ELF-1 (cell line): ENCODE measurements at places on chromosomes 6 and 20.

- DNase-seq: no peak
These were observed 19.4 kb downstream of the SYNDIG1 start for GRCh38 chr20:24488800-24489175.

GRCh38 chr20:3461211-3461771 lies 9.5 kb upstream of the ATRN start:
- DNase-seq: peak; percentile 22

GRCh38 chr6:169923468-169924464 lies 172.3 kb downstream of the ERMARD start:
- no peak for DNase-seq

DNA sequence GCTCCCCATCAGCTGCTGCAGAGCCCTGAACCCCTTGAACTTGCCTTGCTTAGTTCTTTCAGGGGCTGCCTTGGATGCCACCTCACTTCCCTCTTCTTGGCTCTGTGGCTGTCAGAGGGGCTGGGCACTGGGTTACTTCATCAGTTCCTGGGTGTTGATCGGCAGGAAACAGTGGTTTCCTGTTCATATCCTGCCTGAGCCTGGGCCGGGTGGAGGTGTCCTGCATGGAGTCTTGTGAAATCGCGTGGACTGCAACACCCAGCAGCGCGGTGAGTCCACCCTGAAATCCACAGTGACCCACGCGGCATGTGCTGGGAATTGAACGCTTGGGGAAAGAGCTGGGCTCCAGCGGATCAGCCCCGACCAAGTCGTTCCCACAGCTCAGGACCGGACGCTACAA lies 97.5 kb downstream of the CDH26 start:
- DNase-seq: no peak

DNA sequence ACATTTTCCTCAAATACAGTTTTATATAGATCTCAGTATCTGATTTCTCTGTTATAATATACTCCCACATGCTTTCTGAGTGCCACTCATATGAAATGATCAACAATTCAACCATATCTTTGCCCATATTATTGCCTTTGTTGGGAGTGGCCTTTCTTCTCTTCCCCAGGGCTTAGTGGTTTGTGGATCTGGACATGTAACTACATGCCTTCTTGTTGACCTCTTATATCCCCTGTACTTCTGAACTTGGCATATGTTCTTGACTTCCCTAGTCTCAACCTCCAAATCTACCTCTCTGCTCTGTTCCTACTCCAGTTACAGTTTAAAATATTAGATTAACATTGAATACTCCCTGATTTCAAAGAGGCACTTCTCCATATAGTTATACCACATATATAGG lies 34.3 kb upstream of the PRIM2 start:
- no peak for DNase-seq

- no peak for DNase-seq
These were observed 349.0 kb downstream of the RNGTT start for GRCh38 chr6:88614316-88614877.

DNA sequence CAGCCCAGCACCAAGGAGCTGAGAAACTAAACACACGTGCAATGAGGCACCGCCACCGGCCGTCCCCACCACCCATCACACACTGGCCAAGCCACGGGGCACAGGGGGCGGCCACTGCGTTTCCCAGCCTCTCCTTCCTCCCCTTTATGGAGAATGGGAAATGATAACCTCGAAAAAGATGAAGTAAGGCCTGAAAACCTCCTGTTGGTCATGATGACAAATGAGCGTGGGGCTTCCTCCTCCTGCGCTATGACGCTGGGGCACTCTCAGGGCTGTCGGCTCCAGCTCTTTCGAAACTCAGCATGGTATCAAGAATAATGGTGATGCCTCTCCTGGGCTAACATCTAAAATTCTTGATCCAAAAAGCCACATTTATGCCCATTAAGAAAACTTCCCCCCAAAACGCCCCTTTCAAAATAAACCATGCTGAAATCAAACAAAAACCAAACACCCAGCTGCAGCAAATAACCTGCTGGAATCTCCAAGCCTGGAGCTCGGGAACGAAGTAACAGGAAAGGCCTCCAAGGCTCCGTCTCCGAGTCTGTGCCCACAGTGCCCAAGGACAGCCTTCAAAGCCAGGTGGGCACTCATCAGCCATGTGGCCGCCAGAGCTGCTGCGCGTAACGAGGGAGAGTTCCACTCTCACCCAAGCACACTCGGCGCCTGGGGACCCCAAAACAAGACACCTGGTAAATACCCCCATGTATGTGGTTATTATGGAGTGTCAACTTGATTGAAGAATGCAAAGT lies 50.0 kb downstream of the TAF4 start:
- DNase-seq: no peak

GRCh38 chr6:31402324-31403282 lies 792 bp upstream of the MICA start:
- no peak for DNase-seq

DNA sequence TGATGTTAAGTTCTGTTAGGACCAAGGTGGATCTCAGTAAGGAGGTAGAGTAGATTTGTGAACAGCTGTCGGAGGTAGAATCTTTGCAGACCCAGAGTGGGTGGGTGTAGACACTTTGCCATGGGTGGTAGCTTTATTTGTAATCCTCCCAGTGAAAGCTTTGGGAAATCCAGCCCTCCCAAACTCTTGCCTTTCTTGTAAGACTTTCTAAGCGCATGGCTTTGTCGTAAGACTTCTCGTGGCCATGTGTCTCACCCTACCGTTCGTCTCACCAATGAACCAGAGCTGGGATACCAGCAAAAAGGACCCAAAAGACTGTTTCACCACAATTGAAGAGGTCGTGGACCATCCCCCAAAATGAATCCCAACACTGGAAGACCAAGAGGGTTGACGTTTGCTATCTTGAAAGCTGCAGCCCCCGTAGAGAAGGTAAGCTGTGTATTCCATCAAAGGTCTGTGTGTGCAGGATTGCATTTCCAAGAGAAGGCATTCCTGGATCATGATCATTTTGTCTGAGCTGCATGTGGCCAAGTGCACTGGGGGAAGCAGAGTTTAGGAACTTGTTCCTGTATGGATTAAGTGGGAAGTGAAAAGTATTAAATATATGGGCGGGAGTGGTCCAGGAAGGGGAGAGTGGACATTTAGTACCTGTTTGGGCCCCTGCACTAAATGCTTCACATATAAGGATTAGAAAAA lies 5.8 kb upstream of the TMEM14A start:
- peak; percentile 18 for DNase-seq

- no peak for DNase-seq
These were observed 9.2 kb downstream of the GGT7 start for GRCh38 chr20:34863421-34863965.

DNA sequence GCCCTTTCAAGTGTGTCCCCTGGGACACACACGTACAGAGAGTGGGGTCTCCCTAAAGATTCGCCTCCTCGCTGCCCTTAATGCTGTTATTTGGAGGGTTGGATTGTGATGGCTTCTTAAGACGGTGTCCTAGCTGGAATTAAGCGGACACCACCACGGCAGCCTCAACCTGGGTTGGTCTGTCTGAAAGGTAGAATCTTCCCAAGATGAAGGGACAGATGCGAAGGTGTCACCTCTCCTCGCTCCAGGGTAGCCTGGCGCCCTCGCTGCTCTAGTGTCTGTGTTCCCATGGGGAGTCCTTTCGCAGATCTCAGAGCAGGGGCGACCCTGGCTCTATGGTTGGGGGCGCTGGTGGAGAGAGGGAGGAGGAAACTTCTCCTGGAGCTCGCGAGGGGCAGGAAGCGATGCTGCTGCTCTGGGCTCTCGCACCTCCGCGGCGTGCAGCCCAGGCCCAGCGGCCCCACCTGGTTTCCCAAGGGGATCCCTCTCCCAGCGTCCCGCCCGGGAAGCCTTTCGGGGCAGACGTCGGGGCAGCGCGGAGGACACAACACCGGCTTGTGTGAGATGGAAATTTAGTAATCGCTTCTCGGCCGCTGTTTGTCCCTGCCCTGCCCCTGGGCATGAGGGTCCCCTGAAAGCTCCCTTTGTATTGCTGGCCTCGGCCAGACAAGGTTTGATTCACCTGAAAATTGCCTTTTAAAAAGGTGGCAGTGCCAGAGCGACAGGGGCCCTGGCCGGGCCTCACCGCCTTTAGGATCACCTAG lies 1.7 kb downstream of the RSPO3 start:
- peak; percentile 23 for DNase-seq

DNA sequence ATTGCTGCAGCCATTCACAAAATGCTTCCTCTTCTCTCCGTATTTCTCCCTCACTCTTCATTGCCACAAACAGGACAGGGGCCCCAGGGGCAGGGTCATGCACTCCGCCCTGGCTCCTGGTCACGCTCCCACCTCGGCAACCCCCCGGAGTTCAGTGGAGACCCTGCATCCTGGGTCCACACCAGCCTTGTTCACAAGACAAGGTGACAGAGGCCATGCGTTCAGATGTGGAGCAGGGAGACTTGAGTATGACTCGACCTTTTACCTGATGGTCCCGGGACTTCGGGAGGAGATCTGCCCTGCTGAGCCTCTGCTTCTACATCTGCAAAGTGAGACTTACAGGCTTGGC lies 49.4 kb downstream of the ANKRD60 start:
- no peak for DNase-seq

DNA sequence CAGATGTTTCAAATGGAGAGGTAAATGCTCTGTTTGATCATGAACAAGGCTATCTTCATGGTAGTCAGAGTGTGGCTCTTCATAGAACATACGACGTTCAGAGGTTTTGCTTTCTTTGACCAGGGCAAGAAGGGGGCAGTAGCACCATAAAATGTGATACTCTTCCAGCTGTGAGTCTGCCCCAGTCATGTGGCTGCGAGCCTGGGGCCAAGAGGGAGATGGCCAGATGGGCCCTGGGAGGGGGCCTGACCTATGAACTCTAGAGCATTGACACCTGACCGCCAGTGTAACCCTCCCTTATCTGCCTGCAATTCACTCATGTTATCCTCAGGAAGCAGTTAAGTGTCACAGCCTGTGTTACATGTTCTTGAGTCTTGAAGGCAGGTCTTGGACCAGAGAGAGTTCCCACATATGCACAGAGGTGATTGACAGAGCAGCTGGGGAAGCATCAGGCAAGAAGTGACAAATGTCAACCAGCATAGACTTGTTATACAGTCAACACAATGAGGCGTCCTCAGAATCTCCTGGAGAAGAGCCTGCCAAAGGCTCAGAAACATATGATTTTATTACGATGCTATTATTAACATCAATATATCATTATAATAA lies 55.0 kb downstream of the SCML4 start:
- peak; percentile 46 for DNase-seq

DNA sequence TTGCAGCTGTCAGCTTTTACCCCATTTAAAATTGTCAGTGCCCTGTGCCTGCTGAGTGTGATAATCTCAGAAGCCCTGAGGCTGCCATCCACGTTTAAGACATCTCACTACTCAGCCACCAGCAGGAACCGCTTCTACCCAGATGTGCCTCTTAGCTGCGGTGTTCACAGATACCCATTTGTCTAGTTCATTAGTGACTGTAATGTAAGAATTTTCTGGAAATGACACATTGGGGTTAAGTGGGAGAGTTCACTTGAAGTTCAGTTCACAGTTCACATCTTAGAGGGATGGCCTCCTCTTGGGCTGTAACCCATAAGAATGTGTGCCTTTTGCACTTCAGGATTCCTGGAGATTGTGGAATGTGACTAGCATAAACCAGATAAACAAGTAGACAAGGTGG lies 477.7 kb downstream of the BTBD3 start:
- no peak for DNase-seq

GRCh38 chr6:36627801-36628246 lies 33.7 kb downstream of the SRSF3 start:
- no peak for DNase-seq

- DNase-seq: no peak
These were observed 24.0 kb downstream of the SLC13A3 start for GRCh38 chr20:46627234-46627633.

DNA sequence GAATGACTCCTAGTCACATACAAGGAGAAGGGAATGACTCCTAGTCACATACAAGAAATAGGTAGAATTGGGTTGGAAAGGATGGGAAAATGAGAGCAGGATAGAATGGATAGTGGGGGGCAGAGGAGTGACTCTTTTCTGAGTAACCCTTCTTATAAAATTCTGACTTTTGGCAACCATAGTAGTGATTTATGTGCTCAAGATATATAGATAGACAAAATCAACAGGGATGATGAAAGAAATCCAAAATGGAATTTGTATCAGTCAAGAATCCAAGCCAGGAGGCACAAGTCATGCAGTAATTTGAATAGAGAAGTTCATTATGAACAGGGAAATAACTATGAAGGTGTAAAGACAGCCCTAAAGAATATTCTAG lies 41.7 kb downstream of the ADAT2 start:
- DNase-seq: no peak
